ENCODE measurements at places on chromosomes 16 and 17.
A peak's percentile ranks its signal among the peaks of the same experiment; 100 is the strongest.

DNA sequence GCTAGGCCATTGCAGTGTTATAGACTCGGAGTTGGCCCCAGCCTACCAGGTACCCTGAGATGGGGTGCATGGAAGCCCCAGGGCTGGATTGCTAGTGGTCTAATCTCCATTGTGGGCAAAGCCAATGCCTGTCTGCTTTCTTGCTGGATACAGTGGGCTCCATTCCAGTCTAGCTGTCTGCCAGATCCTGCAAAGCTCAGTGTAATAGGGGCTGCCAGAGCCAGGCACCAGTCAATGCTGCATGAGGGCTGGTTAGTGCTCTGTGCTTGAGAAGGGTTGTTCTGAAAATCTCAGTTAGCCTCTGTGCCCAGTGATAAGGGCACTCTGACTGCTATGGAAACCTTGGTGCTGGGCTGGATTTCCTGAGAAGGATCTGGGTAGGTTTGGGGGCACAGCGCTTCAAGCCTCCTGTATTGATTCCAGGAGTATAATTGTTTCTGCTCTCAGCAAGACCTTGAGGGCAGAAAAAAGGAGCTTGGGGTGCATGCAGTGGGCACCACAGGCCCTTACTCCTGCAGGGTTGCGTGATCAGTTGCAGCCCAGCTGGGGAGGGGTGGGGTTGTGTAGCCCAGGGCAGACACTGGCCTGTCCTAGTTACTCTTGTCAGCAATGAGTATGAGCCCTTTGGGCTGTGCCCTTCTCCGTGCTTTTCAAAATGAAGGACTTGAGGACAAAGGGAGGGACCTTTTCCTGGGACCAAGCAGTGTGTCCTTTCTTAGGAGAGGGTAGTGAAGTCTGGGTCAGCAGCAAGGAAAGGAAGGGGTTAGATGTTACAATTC lies 19.0 kb downstream of the SMPD3 start:
- no peak overlapping the region for H3K4me3 ChIP-seq
- no peaks in the 10 kb centered on the region for H3K36me3 ChIP-seq
- no peak for DNase-seq

GRCh38 chr17:49524473-49525359 lies 29.6 kb downstream of the NGFR start:
- DNase-seq = no peak
- no peak overlapping the region for H3K4me3 ChIP-seq
- H3K4me1 ChIP-seq = no peaks in the 10 kb centered on the region
- H3K36me3 ChIP-seq = no peaks in the 10 kb centered on the region
- no peak overlapping the region for H3K27ac ChIP-seq

GRCh38 chr16:2874032-2874911 lies 8.7 kb upstream of the FLYWCH2 start:
- H3K27me3 ChIP-seq = peaks cover 24% of the 10 kb centered on the region
- no peak for DNase-seq
- no peaks in the 10 kb centered on the region for H3K4me1 ChIP-seq
- no peak overlapping the region for H3K4me3 ChIP-seq

GRCh38 chr17:61458421-61459141 lies 6.4 kb downstream of the TBX4 start:
- H3K27ac ChIP-seq = no peak overlapping the region
- DNase-seq = no peak
- H3K36me3 ChIP-seq = no peaks in the 10 kb centered on the region
- peaks cover 99% of the 10 kb centered on the region for H3K27me3 ChIP-seq
- peaks cover 3% of the 10 kb centered on the region for H3K4me1 ChIP-seq
- H3K4me3 ChIP-seq = no peak overlapping the region

GRCh38 chr17:193841-194806 lies 12.7 kb upstream of the DOC2B start:
- no peak for DNase-seq
- no peak overlapping the region for H3K27ac ChIP-seq
- H3K4me1 ChIP-seq = no peaks in the 10 kb centered on the region
- no peaks in the 10 kb centered on the region for H3K27me3 ChIP-seq

- peak within 1 kb of the TSS; percentile 47 for H3K4me3 ChIP-seq
- H3K27ac ChIP-seq = no peak within 1 kb of the TSS
- H3K27me3 ChIP-seq = no peaks in the 10 kb centered on the region
- peaks cover 4% of the 10 kb centered on the region for H3K36me3 ChIP-seq
- H3K4me1 ChIP-seq = peaks cover 2% of the 10 kb centered on the region
- peak; percentile 72 for DNase-seq
Observed at GRCh38 chr17:4903051-4903818, at the start of gene CHRNE. TSS of gene CHRNE (minus strand) at chr17:4903098. CDS start at chr17:4903063, 35 bp downstream.

GRCh38 chr17:57256708-57257112 lies 387 bp downstream of the MSI2 start:
- peak overlapping the region; percentile 55 for H3K4me3 ChIP-seq
- peaks cover 28% of the 10 kb centered on the region for H3K36me3 ChIP-seq
- peaks cover 28% of the 10 kb centered on the region for H3K4me1 ChIP-seq
- no peak overlapping the region for H3K27ac ChIP-seq
- H3K27me3 ChIP-seq = no peaks in the 10 kb centered on the region

DNA sequence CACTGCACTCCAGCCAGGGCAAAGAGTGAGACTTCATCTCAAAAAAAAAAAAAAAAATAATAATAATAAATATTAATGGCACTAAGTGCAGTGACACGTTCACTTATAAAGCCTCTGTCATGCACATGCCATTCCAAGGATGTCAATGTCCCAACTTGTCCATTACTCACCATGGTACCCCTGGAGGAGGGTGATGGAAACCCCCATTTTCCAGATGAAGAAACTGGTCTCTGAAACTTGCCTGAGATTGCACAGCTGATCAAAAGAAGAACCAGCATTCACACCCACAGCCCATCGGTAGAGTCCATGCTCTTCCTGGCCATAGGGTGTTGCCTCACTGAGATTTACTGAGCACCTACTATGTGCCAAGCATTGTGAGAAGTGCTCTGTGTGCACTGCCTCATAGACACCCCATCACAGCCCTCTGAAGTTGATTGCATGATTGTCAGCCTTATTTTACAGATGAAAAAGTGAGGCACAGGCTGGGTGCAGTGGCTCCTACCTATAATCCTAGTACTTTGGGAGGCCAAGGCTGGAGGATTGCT lies 123.7 kb downstream of the ABCC1 start:
- no peak overlapping the region for H3K27ac ChIP-seq
- no peak overlapping the region for H3K4me3 ChIP-seq
- peaks cover 5% of the 10 kb centered on the region for H3K4me1 ChIP-seq
- H3K27me3 ChIP-seq = no peaks in the 10 kb centered on the region
- no peak for DNase-seq

GRCh38 chr16:16029431-16030011 lies 80.1 kb downstream of the ABCC1 start:
- no peak for DNase-seq
- no peaks in the 10 kb centered on the region for H3K27me3 ChIP-seq
- H3K27ac ChIP-seq = no peak overlapping the region
- H3K4me3 ChIP-seq = no peak overlapping the region

DNA sequence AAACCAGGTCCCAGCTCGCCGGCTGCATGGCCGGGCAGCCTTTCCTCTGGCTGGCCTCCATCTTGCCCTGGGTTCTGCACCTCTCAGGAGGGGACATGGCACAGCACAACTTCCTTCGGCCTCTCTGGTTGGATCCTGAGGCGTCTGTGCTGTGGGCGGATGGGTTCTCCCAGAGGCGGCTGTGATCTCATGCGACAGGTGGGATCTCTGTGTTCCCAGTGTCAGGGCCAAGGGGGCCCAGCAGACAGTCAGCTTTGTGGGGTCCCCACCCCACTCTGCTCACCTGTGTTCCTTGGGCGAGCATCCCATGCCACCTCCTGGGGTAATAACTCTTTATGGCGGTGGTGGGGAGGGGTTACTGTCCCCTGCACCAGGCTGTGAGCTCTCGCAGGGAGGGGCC lies 35.8 kb downstream of the FA2H start:
- DNase-seq = no peak
- H3K36me3 ChIP-seq = no peaks in the 10 kb centered on the region
- H3K27me3 ChIP-seq = no peaks in the 10 kb centered on the region
- peaks cover 15% of the 10 kb centered on the region for H3K4me1 ChIP-seq
